B cell (primary cell): ENCODE measurements at places on chromosomes 16 and 17. TPM values are rescaled to one million over a fixed set of nuclear protein-coding genes. Genes with fewer than 3 reads are reported as not detected.

DNA sequence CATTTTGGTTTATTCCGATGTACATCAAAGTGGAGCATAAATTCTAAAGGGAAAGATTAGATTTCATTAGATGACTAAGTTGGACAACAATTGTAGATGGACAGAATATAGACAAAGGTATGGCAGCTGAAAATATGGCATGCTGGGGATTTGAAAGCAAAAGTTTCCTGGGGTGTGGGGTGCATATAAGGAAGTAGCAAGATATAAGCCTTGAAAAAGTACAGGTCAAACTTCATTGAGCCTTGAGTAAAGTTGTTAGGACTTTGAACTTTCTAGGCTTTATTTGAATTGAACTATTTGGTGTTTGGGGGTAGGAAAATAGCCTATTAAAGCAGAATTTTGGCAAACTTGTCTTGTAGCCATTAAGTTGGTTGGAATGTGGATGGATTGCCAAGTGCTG is 75.8 kb upstream of the KCNJ16 start:
- H3K4me1 ChIP-seq: no peaks in the 10 kb centered on the region
- no peak overlapping the region for H3K4me3 ChIP-seq
- no peak overlapping the region for H3K27ac ChIP-seq
- no peaks in the 10 kb centered on the region for H3K27me3 ChIP-seq
- no peaks in the 10 kb centered on the region for H3K36me3 ChIP-seq
- DNase-seq: no peak

Gene CD300E
- 0.10 TPM in 1 of 2 replicates, not detected in the other for total RNA-seq

GRCh38 chr17:63232565-63233310 is 213.4 kb downstream of the CYB561 start:
- H3K36me3 ChIP-seq: no peaks in the 10 kb centered on the region
- H3K4me3 ChIP-seq: no peak overlapping the region
- DNase-seq: no peak

Gene KRT39
- total RNA-seq: not detected in 2 replicates

DNA sequence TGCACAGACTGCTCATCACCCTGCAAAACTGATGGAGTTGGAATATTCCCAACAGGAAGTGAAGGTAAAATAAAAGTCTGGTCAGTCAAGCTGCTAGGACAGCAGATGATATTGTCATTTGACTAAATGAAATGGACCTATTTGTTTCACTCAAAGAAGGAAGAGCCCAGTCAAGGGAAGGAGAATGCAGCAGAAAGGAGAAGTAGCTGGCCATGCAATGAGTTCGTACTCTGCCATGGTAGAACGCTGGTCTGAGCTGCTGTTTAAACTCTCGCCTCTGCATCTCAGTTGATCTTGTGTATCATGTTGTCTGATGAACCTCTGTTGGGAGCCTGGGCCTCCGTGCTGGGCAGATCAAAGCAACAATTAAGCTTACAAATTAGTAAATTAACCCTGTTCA is 15.6 kb upstream of the YPEL2 start:
- H3K27me3 ChIP-seq: no peaks in the 10 kb centered on the region
- no peaks in the 10 kb centered on the region for H3K4me1 ChIP-seq
- no peak for DNase-seq
- no peak overlapping the region for H3K4me3 ChIP-seq

DNA sequence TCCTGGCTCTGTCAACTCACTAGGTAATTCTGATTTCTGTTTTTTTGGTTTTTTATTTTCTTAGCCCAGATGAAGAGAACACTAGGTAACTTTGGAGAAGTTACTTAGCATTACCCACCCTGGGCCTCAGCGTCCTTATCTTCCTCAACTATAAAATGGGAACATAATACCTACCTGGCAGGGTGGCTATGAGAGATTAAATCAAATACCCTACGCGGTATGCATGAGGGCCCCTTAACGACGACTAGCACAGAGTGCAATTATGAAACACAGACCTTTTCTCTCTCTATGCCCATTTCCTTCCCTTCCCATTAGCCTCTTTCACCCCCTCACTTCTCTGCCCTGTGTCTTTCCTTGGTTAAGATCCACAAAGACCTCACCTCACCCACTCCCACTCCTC is 11.1 kb downstream of the XPO6 start:
- no peak overlapping the region for H3K4me3 ChIP-seq
- H3K36me3 ChIP-seq: peaks cover 4% of the 10 kb centered on the region
- DNase-seq: no peak
- no peaks in the 10 kb centered on the region for H3K27me3 ChIP-seq
- H3K4me1 ChIP-seq: peaks cover 48% of the 10 kb centered on the region

Gene TRAF4
- 226 and 235 TPM in 2 replicates for total RNA-seq

Gene SNAI3
- 8.2 and 8.8 TPM in 2 replicates for total RNA-seq

GRCh38 chr17:78598013-78598471 is 20.8 kb upstream of the DNAH17 start:
- DNase-seq: no peak
- no peaks in the 10 kb centered on the region for H3K27me3 ChIP-seq
- H3K36me3 ChIP-seq: no peaks in the 10 kb centered on the region
- no peak overlapping the region for H3K27ac ChIP-seq
- no peak overlapping the region for H3K4me3 ChIP-seq
- H3K4me1 ChIP-seq: no peaks in the 10 kb centered on the region

DNA sequence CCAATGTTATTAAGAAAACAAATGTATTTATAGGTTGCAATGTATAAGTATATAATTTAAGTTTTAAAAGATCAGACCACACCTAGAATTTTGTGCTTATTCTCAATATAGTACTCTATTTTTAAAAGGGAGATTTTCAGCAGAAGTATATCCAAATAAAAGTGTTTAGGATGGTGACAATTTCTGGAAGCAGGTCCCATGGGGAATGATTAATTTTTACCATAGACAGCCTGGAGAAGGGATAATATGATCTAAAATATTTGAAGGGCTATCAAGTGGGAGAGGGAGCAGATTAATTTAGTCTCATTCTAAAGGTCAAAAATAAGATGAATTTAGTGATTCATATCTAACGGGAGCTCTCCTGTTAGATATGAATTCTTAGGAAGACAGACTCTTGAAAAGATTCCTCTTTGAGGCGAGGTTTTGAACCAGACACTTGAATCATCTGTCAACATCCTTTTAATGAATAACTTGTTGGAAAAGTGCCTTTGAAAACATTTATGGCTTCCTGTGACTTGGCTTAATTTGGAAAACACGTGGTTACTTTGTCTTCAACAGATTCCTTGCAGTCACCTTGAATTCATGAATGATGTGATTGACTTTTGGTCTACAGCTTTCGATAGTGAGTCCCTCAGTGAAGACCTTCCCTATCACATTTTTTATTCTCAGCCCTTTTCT is 29.3 kb upstream of the SMIM36 start:
- DNase-seq: no peak
- H3K27ac ChIP-seq: no peak overlapping the region
- no peaks in the 10 kb centered on the region for H3K4me1 ChIP-seq
- H3K27me3 ChIP-seq: no peaks in the 10 kb centered on the region
- no peaks in the 10 kb centered on the region for H3K36me3 ChIP-seq

DNA sequence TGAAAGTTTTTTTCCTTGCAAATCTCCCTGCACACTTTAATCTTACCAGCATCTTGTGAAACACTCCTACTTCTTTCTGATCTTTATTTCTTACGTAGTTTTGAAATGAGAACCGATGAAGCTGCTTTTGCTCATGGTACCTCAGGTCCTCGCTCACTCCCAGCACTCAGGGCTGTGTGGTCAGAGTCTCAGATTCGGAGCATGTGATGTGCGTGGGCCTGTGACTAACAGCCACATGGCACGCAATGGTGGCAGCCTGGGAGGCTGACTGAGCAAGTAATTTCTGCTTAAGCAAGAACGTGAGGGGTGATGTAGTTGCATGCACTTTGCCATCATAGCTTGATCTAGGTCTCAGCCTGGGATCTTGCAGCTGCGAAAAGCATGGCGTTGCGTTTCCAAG is 624.3 kb downstream of the MAF start:
- no peak overlapping the region for H3K4me3 ChIP-seq
- H3K27ac ChIP-seq: no peak overlapping the region
- DNase-seq: no peak
- H3K4me1 ChIP-seq: no peaks in the 10 kb centered on the region
